Kasumi-1 (cell line): ENCODE measurements at places on chromosomes 16 and 17.

DNA sequence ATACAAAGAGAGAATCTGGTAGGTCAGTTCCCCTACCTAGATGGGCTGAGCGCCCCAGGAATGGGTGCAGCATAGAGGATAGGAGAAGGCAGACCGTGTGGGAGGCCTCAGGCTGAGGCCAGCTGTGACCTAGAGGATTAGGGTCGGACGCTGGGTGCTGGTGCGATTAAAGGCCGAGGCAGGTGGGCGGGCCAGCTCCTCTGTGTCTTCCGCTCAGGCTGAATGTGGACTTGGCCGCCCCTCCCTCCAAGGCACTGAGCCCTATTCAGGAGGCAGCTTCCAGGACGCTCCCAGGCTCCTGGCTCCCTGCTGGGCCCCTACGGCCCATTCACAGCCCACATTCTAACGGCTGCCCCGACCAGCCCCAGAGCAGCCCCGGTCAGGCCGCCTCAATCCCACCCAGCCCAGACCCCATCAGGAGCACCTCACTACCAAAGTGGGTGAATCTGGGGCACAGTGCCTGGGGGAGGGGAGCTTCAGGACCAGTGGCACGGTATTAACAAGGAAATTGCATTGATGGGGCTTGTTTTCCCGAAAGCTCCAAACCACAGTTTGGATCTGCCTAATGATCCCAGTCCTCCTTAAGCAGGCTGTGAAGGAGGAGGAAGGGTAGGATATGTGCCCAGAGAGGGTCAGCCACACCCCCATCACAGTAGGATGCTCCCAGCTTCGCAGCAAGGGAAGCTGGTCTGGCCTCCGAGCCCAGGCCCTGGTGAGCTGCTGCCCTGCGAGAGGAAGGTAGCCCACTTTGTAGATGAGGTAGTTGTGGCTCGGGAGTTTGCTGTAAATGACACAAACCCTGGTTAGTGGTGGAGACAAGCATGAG is 14.5 kb downstream of the RHBDL3 start:
- DNase-seq: no peak

GRCh38 chr17:82709024-82709675 is 7.4 kb upstream of the FN3KRP start:
- DNase-seq: no peak

GRCh38 chr17:70498631-70499030 is 329.3 kb downstream of the KCNJ2 start:
- no peak for DNase-seq

- DNase-seq: peak; percentile 63
Measured at GRCh38 chr17:45256114-45256966, 5.6 kb downstream of the SPATA32 start.

GRCh38 chr17:31297090-31297489 is at the start of gene OMG:
TSS of gene OMG (minus strand) at chr17:31297239. CDS start at chr17:31296331, 908 bp downstream.
- no peak for DNase-seq

GRCh38 chr17:9195411-9195810 is 174.1 kb downstream of the NTN1 start:
- no peak for DNase-seq

DNA sequence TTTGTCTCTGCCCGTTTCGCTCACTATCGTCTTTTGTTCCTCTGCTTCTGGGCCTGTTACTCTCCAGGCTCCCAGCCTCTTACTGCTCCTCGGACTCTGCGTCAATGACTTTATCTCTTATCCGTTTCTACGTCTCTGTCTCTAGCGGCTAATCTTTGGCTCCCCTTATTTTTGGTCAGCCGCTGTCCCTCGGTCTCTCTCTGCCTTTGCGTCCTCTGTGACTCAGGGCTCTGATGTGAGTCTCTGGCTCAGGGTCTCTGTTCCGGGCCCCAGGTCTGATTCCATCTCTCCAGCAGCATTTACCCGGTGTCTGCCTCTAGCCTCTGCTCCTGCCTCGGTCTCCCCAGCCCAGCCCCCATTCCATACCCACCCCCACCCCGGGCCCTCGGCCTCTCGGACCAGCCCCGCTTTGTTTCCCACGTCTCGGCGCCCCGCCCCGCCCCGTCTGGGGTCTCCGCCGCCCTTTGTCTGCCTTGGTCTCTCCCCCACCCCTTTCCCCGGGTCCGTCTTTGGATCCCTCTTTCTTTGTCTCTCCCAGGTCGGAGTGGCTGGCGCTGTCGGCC is 547 bp upstream of the ZNF48 start:
- no peak for DNase-seq

- no peak for DNase-seq
Measured at GRCh38 chr17:4577386-4577993, 6.8 kb upstream of the SMTNL2 start.

DNA sequence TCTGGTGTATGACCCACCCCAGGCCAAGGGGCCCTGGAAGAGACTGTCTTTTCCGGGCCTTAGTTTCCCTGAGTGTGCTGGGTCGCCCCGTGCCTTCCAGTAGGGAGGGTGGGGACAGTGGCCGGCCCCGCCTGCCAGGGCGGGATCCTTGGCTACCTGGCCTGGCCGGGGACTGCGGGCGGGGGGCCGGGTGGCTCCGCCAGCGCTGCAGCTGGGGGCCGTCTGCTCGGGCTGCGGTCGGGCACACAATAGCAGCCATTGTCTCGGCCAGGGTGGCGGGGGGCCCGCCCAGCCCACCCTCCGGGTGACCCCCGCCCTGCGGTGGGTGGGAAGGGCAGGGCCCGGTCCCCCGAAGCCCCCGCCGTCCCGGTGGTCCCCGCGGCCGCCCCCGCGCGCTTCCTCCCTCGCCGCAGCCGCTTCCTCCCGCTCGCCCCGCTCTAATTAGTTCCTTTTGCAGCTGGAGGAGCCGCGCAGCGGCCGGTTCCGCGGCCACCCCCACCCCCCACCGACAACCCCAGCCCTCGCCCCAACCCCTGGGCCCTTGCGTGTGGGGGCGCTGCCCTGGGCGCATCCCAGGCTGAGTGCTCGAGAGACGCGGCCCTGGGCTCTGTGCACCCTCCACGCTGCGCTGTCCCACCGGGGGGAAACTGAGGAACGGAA is 11.6 kb downstream of the GLIS2 start:
- no peak for DNase-seq

DNA sequence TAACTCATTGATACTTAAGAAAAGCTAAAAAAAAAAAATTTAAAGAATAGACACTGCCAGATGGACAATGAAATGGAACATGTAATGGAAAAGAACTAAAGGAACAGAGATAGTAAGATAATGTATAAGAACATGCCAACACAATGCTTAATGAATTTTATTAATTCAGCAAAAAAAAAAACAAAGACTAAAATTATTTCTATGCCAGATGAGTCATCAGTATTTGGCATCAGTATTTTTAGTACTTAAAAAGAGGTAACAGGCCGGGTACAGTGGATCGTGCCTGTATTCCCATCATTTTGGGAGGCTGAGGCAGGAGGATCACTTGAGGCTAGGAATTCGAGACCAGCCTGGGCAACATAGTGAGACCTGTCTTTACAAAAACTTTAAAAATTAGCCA is 168.5 kb downstream of the CYB561 start:
- no peak for DNase-seq

DNA sequence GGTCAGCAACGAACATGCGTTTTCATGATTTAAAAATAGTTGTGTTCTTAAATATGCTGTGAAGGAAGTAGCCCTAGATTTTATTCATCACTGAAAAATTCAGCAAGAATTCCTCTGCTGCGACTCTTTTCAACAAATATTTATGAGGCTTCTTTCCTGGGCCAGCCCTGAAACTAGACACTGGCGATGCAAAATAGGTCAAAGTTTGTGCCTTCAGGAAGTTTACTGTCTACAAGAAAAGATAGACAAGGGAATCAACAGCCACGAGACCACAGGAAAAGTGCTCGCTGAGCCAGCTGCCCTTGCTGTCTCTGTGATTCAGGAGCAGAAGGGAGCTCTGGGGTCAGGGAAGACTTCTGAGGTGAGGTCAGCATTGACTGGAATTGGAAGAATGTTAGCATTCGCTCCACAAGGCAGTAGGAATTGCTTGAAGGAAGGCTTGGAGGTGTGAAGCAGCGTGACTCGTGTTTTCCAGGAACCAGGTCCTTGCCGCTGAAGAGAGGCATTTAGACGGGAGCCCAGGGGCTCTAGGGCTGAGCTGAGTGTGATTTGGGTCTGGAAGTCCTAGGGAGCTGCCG is 1.9 kb upstream of the RPL26 start:
- no peak for DNase-seq

GRCh38 chr17:74287031-74287602 is 13.1 kb downstream of the DNAI2 start:
- DNase-seq: no peak

GRCh38 chr17:12365805-12366204 is 299.9 kb upstream of the MYOCD start:
- DNase-seq: no peak

DNA sequence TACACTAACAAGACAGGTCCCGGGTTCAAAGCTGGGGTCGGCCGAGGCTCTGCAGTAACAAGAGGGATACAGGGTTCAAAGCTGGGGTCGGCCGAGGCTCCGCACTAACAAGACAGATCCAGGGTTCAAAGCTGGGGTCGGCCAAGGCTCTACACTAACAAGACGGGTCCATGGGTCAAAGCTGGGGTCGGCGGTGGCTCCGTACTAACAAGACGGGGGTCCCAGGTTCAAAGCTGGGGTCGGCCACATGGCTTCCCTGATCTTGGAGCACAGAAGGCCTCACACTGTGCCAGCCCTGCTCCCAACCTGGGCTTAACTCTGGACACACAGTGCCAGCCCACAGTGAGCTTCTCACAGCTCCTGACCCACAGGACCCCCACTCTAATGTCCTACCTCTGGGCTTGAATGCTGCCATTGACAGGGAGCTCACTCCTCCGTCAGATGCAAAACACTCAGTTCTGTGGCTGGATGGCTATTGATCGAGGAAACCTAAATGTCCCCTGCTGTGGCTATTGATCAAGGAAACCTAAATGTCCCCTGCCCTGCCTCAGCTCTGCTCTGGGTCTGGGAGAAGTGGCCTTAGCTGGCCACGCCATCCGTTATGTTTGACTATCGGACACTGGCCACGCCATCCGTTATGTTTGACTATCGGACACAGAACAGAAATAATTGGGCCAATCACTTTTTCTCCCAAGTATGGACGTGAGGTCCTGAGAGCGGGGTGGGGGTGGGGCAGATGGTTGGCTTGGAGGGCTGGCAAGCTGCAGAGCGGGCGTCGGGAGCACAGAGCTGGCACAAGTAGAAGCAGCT is 54.6 kb upstream of the DOC2B start:
- DNase-seq: no peak

- no peak for DNase-seq
Measured at GRCh38 chr16:29994600-29995323, 655 bp downstream of the HIRIP3 start.
